ENCODE measurements at places on chromosomes 11 and 22. TPM values are rescaled to one million over a fixed set of nuclear protein-coding genes. Genes with fewer than 3 reads are reported as not detected.
A peak's percentile ranks its signal among the peaks of the same experiment; 100 is the strongest.

Gene SNX19
- total RNA-seq: 119 TPM

Gene GAS2
- 10.0 TPM for total RNA-seq

DNA sequence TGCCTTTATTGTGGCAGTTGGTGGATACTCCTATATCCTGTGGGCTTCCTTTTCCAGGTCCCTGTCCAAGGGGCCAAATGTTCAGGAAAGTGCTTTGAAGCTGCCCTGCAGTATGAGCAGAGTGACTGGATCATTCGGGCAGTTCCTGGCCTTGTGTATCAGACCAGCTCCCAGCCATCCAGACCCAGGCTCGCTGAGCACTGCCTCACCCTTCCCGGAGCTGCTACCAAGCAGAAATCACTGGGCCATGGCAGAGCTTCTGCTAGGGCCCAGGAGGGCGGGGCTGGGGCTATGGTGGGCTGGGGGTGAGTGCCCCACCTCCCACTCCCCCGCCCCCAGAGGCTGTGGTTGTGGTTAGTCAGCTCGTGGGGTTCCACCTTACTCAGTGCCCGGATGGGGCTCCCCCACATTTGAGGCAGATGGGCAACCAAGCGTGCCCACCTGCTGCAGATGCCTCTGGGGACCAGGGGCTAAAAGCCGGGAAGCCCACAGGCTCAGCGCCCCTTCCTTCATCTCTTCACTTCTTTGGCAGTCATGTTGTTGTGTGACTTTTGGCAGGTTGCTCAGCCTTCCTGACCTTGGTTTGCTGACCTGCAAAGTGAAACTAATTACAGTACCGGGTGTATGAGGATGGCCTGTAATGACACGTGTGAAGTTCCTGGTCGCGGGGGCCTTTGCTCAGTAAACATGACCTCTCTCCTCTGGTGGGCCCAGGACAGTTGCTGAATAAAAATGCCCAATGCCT is 2.1 kb upstream of the LRRC32 start:
- DNase-seq: peak; percentile 88
- no peaks in the 10 kb centered on the region for H3K27me3 ChIP-seq
- no peak overlapping the region for H3K27ac ChIP-seq
- H3K36me3 ChIP-seq: no peaks in the 10 kb centered on the region
- H3K4me3 ChIP-seq: no peak overlapping the region
- H3K4me1 ChIP-seq: peaks cover 33% of the 10 kb centered on the region

DNA sequence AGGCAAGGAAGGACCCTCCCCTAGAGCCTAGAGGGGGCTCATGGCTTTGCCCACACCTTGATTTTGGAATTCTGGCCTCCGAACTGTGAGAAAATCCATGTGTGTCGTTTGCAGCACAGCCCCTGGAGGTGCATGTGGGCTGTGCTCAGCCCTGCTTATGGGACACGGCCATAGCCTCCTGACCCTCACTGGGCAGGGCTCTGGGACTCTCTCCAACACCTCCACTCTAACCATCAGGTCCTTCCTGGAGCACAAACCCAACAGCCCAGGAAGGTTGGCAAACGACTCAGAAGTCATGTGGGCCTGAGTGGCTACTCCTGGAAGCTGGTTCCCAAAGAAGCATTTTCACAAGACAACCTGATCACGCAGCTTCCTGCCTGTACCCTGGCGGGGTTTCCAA is 144.1 kb downstream of the CTTN start:
- H3K36me3 ChIP-seq: no peaks in the 10 kb centered on the region
- no peak overlapping the region for H3K4me3 ChIP-seq
- no peaks in the 10 kb centered on the region for H3K4me1 ChIP-seq
- H3K27ac ChIP-seq: no peak overlapping the region

Gene APOL3
- 15.2 TPM for total RNA-seq

Gene C11orf86
- total RNA-seq: 439 TPM

DNA sequence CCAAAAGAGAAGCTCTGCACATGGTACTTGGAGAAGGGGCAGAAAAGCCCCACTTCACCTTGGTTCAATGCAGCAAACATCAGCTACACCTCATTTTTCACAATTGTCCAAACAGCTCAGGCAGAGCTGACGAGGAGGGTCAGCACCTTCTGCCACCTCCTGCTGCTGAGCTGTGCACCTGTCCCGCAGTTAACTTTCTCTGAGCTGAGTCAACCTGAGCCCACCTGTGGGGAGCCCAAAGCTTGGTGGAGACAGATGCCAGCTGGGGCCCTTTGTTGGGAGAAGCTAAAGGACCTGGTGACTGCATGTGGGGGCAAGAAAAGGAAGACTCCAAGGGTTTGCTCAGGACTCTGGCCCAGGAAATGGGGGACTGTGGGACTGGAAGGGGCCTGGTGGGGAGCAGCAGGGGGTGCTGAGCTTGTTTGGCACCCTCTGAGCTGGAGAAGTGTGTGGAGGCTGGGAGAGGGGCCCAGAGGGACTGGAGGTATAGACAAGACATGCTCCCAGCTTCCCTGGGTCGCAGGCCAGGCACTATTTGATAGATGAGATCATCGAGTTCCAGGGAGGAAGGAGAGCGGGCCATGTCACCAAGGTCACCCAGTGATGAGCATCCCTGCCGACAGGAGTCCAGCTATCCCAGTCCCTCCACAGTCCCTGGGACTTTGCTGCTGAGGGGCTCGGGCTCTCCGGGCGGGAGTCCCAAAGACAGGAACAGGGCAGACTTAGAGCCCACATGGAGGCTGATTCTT is 53.5 kb downstream of the KCNJ4 start:
- no peaks in the 10 kb centered on the region for H3K36me3 ChIP-seq
- H3K27me3 ChIP-seq: no peaks in the 10 kb centered on the region
- H3K4me1 ChIP-seq: peaks cover 10% of the 10 kb centered on the region
- DNase-seq: no peak
- H3K4me3 ChIP-seq: no peak overlapping the region

Gene PKP3
- total RNA-seq: 95.7 TPM

Gene SCGB1D2
- total RNA-seq: not detected

Gene CNGA4
- 0.85 TPM for total RNA-seq

Gene OR56A1
- total RNA-seq: not detected

Gene P4HA3
- total RNA-seq: not detected

GRCh38 chr11:2269601-2270321 is 627 bp downstream of the ASCL2 start:
- no peaks in the 10 kb centered on the region for H3K4me1 ChIP-seq
- H3K27me3 ChIP-seq: no peaks in the 10 kb centered on the region
- peak overlapping the region; percentile 64 for H3K4me3 ChIP-seq
- DNase-seq: peak; percentile 22
- peak overlapping the region; percentile 74 for H3K27ac ChIP-seq
- H3K36me3 ChIP-seq: no peaks in the 10 kb centered on the region

Gene TRIM49B
- total RNA-seq: not detected

Gene FGF4
- total RNA-seq: not detected

Gene THRSP
- not detected for total RNA-seq

- peak overlapping the region; percentile 26 for H3K27ac ChIP-seq
- no peak for DNase-seq
- no peaks in the 10 kb centered on the region for H3K36me3 ChIP-seq
- H3K4me1 ChIP-seq: peaks cover 23% of the 10 kb centered on the region
These were observed 41.5 kb upstream of the PPARA start for GRCh38 chr22:46108564-46109473.

DNA sequence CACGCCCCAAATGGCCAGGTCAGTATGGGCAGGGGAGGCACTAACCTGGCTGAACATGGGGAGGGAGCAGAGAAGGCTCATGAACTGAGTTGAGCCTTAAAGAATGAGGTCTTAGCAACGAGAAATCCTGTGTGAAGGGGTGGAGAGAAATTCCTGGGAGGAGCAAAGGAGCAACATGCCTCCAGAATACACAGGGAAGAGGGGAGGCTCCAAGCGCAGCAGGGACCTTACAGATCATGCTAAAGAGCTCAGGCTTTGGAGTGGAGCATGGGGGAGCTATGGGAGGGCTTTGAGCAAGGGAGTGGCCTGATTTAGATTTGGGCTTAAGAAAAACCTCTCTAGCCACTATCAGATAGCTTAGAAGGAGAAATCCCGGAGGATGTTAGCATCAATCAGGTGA is 88.1 kb downstream of the MN1 start:
- no peak overlapping the region for H3K27ac ChIP-seq
- no peaks in the 10 kb centered on the region for H3K27me3 ChIP-seq
- no peaks in the 10 kb centered on the region for H3K36me3 ChIP-seq
- no peak for DNase-seq
- no peaks in the 10 kb centered on the region for H3K4me1 ChIP-seq

DNA sequence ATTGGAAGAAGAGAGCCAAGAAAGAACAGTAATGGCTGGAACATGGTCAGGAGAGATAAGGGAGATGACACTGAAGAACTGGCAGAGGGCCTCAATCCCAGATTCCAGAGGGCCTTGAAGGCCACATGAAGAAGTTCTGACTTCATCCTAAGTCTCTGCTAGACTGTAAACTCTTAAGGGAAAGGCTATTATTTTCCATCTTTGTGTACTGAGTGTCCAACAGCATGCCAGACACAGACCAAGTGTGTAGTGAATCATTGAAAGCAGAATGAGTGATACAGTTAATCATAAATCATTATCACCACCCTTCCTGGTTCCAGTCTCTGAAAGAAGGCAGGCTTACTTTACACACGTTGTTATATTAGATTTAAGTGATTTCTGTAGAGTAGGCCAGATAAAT is 185.3 kb upstream of the C11orf87 start:
- DNase-seq: no peak
- no peaks in the 10 kb centered on the region for H3K36me3 ChIP-seq
- no peaks in the 10 kb centered on the region for H3K27me3 ChIP-seq
- no peak overlapping the region for H3K27ac ChIP-seq
- no peaks in the 10 kb centered on the region for H3K4me1 ChIP-seq

Gene CASTOR1
- total RNA-seq: 7.1 TPM

Gene SVIP
- 13.4 TPM for total RNA-seq

DNA sequence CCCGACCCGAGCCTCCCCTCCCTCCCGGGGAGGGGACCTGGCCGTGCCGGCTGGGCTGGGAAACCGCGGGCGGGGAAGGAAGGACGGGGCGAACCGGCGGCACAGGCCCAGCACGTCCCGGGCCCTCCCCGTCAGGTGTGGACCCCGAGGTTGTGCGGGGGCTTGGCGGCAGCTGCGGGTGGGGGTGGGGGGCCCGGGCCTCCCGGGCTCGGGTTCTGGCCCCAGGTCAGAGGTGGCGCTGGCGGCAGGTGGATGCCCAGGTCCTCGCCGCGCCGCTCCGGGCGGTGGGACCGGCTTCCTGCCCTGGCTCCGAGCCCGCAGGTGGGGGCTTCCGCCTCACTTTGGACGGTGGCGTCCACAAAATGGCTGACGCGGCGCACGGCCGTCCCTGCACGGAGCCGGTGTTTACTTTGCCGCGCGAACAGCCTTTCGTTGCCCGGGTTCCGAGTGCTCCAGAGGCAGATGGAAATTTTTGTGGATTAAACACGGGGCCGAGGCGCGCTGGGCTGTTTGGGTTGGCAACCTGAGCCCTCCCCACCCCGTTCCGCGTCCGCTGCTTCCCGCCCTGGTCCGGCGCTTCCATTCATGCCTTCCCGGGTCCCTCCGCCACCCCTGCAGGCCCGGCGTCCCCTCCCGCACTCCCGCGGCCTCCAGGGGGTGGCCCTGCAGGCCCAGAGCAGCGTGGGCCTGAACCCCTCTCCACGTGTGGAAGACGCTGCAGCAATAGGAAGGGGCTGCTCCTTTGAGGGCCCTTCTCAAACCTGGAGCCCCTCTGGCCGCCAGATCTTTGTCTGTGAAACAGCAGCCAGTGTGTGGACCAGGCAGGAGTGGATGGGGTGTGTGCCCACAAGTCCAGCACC is 92.0 kb upstream of the KCNQ1OT1 start:
- H3K4me1 ChIP-seq: no peaks in the 10 kb centered on the region
- no peaks in the 10 kb centered on the region for H3K27me3 ChIP-seq
- DNase-seq: no peak

GRCh38 chr11:75899806-75900205 is 84.8 kb downstream of the UVRAG start:
- no peak overlapping the region for H3K27ac ChIP-seq
- no peak for DNase-seq
- H3K4me1 ChIP-seq: no peaks in the 10 kb centered on the region

Gene OR5AP2
- total RNA-seq: not detected

GRCh38 chr11:97461934-97462333 is 1072.1 kb downstream of the JRKL start:
- DNase-seq: no peak
- H3K4me1 ChIP-seq: no peaks in the 10 kb centered on the region
- H3K27me3 ChIP-seq: no peaks in the 10 kb centered on the region
- no peak overlapping the region for H3K27ac ChIP-seq

Gene NXPE1
- total RNA-seq: 22.4 TPM

DNA sequence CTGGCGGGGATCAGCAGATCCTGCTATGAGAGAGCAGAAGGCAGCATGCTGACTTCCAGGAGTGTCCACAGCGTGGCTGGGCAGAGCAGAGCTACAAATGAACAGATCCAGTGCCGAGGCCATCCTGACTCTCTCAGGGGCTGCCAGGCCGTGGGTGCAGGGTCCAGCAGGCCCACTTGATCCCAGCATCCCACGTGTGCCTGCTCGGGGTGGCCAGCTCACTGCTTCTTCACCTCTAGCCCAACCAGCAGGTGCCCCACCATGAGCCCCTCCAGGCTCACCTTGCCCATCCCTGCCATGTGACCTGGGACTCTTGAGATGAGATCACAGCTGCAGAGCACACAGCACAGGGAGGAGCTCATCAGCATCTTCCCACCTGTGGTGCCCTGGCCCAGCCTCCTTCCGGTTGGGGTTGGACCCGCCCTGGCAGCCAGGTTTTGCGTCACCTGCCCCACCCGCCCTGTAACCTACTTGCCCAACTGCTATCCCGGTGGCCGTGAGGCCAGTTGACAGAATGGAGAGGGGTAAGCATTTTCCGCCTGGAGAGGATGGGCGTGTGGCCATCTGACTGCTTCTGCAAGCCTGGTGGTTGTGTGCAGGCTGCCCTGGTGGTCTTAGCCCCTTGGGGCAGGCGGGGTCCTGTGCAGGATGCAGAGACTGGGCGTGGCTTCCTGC is 11.0 kb downstream of the TANGO2 start:
- H3K4me3 ChIP-seq: no peak overlapping the region
- H3K27me3 ChIP-seq: no peaks in the 10 kb centered on the region
- no peak overlapping the region for H3K27ac ChIP-seq
- DNase-seq: peak; percentile 65
- H3K4me1 ChIP-seq: no peaks in the 10 kb centered on the region
